Naive thymus-derived CD4-positive, alpha-beta T cell (primary cell): ENCODE measurements at places on chromosomes 2 and 18.
A peak's percentile ranks its signal among the peaks of the same experiment; 100 is the strongest.

DNA sequence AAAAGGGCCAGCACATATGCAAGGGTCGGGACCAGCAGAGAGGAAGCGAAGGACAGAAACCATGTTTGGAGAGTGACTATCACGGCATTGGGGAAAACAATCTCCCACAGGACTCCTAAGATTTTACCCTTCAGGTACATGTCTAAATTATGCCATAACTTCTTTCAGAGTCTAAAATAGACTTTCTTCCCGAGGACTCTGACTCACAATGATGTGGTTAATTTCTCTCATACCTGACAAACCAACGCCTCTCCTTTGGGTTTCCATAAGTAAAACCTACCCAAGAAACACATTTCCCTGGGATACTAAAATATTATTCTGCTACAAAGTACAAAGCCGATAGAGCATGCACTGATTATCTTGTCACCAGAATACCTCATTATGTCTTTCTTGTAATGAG is 127.8 kb upstream of the NETO1 start:
- no peaks in the 10 kb centered on the region for H3K4me1 ChIP-seq
- no peak overlapping the region for H3K4me3 ChIP-seq
- no peaks in the 10 kb centered on the region for H3K36me3 ChIP-seq
- no peak for DNase-seq

DNA sequence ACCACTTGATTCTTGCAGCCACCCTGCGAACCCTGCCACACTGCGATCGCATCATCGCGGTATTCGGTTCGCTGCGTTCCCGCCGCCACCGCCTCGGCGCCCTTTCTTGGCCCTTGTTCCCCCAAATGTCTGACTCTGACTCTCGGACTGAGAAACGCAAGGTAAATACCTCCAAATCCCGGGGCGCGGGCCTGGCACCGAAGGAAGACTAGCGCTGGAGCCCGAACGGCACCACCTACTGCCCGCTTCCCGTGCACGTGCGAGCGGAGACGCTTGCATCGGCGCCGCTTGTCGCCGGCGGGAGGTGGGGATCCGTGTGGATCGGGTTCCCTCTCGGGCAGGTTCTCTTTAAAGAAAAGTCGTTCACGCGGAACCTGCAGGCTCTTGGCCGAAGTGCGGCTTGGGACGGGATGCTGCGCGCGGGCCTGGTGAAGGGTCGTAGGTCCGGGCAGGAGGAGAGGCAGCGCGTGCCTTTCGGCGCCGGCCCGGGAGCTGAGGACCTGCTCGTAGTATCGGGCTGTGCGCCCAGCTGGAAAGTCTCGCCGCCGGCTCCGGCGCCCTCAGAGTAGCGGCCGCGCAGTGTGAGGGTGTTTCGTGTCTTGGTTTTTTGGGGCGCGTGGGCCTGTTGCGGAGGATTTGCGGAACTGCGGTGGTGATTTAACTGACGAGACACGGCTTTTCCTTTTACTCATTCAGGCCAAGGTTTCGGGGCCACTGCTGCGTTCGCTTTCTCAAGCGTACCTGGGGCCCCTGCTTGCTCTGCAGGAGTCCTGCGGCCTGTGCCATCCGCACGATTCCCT is 514 bp downstream of the BCL2L11 start:
- peaks cover 19% of the 10 kb centered on the region for H3K4me1 ChIP-seq
- H3K27me3 ChIP-seq = peaks cover 16% of the 10 kb centered on the region
- peaks cover 16% of the 10 kb centered on the region for H3K36me3 ChIP-seq
- peak overlapping the region; percentile 87 for H3K4me3 ChIP-seq

GRCh38 chr2:69830045-69830905 is 815 bp downstream of the GMCL1 start:
- peaks cover 10% of the 10 kb centered on the region for H3K4me1 ChIP-seq
- peak overlapping the region; percentile 84 for H3K27ac ChIP-seq
- H3K4me3 ChIP-seq = peak overlapping the region; percentile 81
- H3K36me3 ChIP-seq = no peaks in the 10 kb centered on the region
- no peaks in the 10 kb centered on the region for H3K27me3 ChIP-seq
- DNase-seq = peak; percentile 36

GRCh38 chr18:57780318-57780705 is 22.8 kb downstream of the ATP8B1 start:
- no peaks in the 10 kb centered on the region for H3K4me1 ChIP-seq
- no peak overlapping the region for H3K4me3 ChIP-seq
- H3K27me3 ChIP-seq = no peaks in the 10 kb centered on the region
- no peak overlapping the region for H3K27ac ChIP-seq
- no peaks in the 10 kb centered on the region for H3K36me3 ChIP-seq

- peaks cover 10% of the 10 kb centered on the region for H3K36me3 ChIP-seq
- no peak overlapping the region for H3K27ac ChIP-seq
- no peak overlapping the region for H3K4me3 ChIP-seq
These were observed 54.0 kb upstream of the GPR75 start for GRCh38 chr2:53913721-53914120.

- no peak for DNase-seq
- H3K4me3 ChIP-seq = no peak overlapping the region
- peaks cover 6% of the 10 kb centered on the region for H3K27me3 ChIP-seq
- H3K36me3 ChIP-seq = no peaks in the 10 kb centered on the region
These were observed 63.4 kb downstream of the FAM168B start for GRCh38 chr2:131029812-131030211.

DNA sequence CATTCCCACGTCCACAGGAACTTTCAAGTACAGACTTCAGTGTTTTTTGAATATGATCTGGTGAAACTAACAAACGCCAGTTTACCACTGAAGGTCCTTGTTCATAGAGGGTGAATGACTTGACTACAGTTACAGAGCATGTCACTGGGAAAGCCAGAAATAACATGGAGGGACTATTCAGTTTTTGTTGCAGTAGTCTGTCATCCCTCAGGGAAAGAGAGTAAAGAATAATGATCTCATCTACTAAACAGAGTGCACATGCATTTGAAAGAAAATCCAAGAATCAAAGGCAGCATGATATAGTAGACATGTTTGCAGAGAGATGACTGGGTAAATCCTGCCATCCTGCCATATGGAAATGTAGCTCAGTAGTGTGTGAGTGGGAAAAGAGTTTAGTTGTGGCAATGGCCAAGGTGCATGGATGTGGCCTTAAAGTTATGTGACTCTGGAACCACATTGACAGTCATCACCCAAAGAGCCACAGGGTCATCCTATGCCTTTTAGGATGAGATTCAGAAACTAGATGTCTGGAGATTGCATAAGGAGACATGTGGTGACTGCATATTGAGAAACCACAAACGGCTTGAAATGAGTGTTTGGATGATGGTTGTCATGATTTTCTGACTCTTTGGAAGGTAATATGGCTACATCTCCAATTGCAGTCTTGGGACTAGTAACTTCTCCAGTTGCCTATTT is 125.3 kb upstream of the ZEB2 start:
- no peak overlapping the region for H3K27ac ChIP-seq
- H3K4me3 ChIP-seq = no peak overlapping the region
- H3K27me3 ChIP-seq = no peaks in the 10 kb centered on the region
- no peaks in the 10 kb centered on the region for H3K4me1 ChIP-seq
- H3K36me3 ChIP-seq = no peaks in the 10 kb centered on the region

GRCh38 chr18:70181015-70181414 is 24.5 kb downstream of the RTTN start:
- no peak for DNase-seq
- no peak overlapping the region for H3K4me3 ChIP-seq
- no peaks in the 10 kb centered on the region for H3K27me3 ChIP-seq
- no peaks in the 10 kb centered on the region for H3K4me1 ChIP-seq

DNA sequence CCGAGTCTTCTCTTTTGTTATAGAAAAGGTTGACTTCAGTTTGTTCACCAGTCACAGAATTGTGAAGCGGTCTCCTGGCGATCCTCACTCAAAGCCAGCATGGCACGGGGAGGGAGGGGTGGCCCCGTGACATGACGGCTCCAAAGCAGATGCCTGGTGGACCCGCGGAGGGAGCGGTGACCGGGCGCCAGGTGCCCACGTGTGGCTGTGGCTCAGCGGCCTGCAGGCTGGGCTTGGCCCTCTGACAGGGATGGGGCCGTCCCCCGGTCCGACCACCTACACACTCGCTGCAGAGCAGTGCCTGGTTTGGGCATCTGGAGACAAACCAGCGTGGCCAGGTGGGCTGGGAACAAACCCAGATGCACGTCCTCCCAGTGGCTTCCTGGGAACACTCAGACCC is 129.1 kb upstream of the SNTG2 start:
- H3K4me1 ChIP-seq = no peaks in the 10 kb centered on the region
- no peak for DNase-seq
- no peaks in the 10 kb centered on the region for H3K27me3 ChIP-seq
- H3K27ac ChIP-seq = no peak overlapping the region
- no peaks in the 10 kb centered on the region for H3K36me3 ChIP-seq
- H3K4me3 ChIP-seq = no peak overlapping the region

DNA sequence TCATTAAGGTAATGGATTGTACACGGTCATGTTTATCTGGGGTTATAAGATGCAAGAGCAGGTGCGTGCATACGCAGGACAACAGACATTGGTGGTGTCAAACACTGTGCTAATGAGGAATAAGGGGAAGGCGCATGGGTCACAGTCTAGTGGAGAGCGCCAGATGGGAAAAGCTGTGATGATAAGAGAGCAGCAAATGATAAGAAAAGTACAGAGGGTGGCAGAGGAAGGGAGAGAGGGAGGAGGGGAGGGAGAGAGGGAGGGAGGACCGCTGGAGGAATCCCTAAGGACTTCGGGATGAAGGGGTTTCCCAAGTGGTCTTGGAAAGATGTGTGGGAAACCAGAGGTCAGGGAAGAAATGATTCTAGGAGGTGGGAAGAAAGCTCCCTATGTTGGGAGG is 2.9 kb downstream of the TNFRSF11A start:
- DNase-seq = no peak
- H3K27me3 ChIP-seq = peaks cover 20% of the 10 kb centered on the region
- peaks cover 14% of the 10 kb centered on the region for H3K4me1 ChIP-seq
- no peaks in the 10 kb centered on the region for H3K36me3 ChIP-seq

DNA sequence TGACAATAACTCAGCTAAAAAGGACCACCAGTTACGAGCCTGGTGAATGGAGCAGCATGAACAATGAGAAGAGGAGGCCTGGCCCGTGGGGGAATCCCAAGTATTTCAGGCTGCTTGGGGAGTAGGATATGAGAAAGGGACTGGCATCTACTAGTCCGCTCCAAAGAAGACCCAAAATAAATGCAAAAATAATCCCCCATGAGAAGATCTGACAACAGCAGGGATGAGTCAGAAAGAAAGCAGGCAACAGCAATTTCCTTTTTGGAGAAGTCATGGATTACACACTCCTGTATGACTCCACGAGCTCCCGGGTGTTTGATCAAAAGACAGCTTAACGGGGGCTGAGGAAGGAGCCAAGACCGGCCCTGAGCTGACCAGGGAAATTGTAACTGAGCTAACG is 111.4 kb downstream of the SOX11 start:
- no peak overlapping the region for H3K4me3 ChIP-seq
- no peaks in the 10 kb centered on the region for H3K36me3 ChIP-seq
- H3K4me1 ChIP-seq = no peaks in the 10 kb centered on the region
- H3K27ac ChIP-seq = no peak overlapping the region
- H3K27me3 ChIP-seq = no peaks in the 10 kb centered on the region
- DNase-seq = no peak

- no peaks in the 10 kb centered on the region for H3K27me3 ChIP-seq
- no peaks in the 10 kb centered on the region for H3K4me1 ChIP-seq
- no peak overlapping the region for H3K27ac ChIP-seq
- DNase-seq = no peak
These were observed 21.8 kb downstream of the CNDP1 start for GRCh38 chr18:74556126-74556525.

DNA sequence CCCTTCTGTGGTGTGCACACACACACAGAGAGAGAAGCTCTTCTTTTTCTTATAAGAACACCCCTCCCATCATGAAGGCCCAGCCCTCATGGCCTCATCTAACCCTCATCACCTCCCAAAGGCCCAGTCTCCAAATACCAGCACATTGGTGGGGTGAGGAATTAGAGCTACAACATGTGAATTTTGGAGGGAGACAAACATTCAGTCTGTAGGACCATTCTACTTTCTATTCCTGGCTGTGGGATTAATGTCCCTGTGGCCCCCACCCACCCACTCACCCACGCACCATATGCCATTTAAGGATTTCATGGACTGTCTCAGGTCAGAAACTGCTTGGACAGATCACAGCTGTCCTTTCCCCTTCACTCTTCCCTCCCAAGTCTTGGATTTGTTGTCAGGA is 190.2 kb downstream of the GBX2 start:
- DNase-seq = no peak
- H3K27me3 ChIP-seq = no peaks in the 10 kb centered on the region
- H3K4me1 ChIP-seq = no peaks in the 10 kb centered on the region
- no peak overlapping the region for H3K27ac ChIP-seq
- no peaks in the 10 kb centered on the region for H3K36me3 ChIP-seq
- H3K4me3 ChIP-seq = no peak overlapping the region

DNA sequence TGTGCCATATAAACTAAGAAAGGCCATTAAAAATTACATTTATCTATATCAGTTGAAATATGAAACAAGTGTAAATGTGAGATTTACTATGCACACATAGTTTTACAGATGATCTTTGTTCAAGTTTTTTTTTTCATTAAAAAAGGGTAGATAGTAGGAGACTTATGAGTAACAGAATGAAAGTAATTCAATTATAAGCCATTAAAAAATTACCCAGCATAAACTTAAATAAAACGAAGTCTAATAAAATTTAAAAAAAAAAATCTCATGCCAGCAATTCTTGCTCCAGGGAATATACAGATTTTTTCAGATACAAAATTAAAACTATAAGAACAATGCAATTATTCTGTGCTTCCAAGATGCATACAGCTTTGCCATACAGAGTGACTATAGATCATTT is 118.3 kb upstream of the RNU4ATAC start:
- DNase-seq = no peak
- H3K36me3 ChIP-seq = peaks cover 5% of the 10 kb centered on the region
- H3K4me1 ChIP-seq = no peaks in the 10 kb centered on the region
- H3K27me3 ChIP-seq = no peaks in the 10 kb centered on the region
- no peak overlapping the region for H3K27ac ChIP-seq

- H3K27ac ChIP-seq = no peak overlapping the region
- DNase-seq = no peak
- H3K4me3 ChIP-seq = no peak overlapping the region
- H3K27me3 ChIP-seq = no peaks in the 10 kb centered on the region
These were observed 127.8 kb downstream of the VIT start for GRCh38 chr2:36824273-36824672.

- no peak for DNase-seq
- no peaks in the 10 kb centered on the region for H3K36me3 ChIP-seq
- no peaks in the 10 kb centered on the region for H3K27me3 ChIP-seq
- H3K4me1 ChIP-seq = no peaks in the 10 kb centered on the region
- H3K27ac ChIP-seq = no peak overlapping the region
These were observed 1431.7 kb upstream of the PIK3C3 start for GRCh38 chr18:40523287-40523686.

DNA sequence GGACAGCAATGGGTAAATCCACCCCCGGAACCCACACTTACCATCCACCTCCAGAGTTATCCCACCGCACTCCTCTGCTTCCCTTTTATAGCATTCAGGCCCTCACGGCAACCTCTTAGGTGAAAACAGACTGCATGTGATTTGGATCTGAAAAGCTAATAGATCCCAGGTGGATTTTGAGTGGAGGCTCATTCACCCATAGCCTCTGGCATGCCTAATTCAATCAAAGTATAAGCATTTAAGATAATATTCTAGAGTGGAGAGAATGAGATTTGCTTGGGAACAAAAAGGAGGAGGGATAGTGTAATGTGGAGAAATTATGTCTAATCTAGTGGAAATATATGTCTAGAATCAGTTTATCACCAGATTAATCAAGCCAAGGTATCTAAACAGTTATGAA is 17.1 kb downstream of the SLC14A1 start:
- H3K4me1 ChIP-seq = no peaks in the 10 kb centered on the region
- H3K36me3 ChIP-seq = no peaks in the 10 kb centered on the region
- H3K27me3 ChIP-seq = no peaks in the 10 kb centered on the region
- no peak overlapping the region for H3K27ac ChIP-seq
- no peak overlapping the region for H3K4me3 ChIP-seq
- DNase-seq = no peak

- H3K27ac ChIP-seq = no peak overlapping the region
- no peak for DNase-seq
- H3K4me3 ChIP-seq = no peak overlapping the region
- H3K4me1 ChIP-seq = no peaks in the 10 kb centered on the region
These were observed 22.4 kb downstream of the TWSG1 start for GRCh38 chr18:9356976-9357375.
